ENCODE measurements at places on chromosomes 11 and 22.

- no peak for DNase-seq
Measured at GRCh38 chr11:65381716-65382032, 772 bp downstream of the SLC25A45 start.

GRCh38 chr11:60701469-60701818, 2.0 kb downstream of the MS4A8 start:
- DNase-seq: no peak

DNA sequence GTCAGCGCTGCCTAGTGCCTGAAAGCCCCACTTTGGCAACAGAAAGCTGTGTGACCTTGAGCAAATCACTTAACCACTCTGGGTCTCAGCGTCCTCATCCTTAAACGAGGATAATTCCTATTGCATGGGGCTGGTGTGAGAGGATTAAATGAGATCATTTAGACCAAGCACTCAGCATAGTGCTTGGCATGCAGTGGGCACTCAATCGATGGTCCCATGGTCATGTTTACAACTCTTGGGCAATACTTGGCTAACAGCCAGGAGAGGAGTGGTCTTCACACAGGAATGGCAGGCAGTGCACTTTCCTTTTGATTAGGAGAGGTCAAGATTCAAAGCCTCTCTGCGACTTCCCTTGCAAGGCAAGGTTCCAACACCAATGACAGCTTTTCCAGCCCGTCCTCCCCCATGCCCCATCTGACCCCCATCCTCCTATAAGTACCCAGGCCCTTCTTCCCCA, 14.1 kb downstream of the TNKS1BP1 start:
- DNase-seq: peak; percentile 66

DNA sequence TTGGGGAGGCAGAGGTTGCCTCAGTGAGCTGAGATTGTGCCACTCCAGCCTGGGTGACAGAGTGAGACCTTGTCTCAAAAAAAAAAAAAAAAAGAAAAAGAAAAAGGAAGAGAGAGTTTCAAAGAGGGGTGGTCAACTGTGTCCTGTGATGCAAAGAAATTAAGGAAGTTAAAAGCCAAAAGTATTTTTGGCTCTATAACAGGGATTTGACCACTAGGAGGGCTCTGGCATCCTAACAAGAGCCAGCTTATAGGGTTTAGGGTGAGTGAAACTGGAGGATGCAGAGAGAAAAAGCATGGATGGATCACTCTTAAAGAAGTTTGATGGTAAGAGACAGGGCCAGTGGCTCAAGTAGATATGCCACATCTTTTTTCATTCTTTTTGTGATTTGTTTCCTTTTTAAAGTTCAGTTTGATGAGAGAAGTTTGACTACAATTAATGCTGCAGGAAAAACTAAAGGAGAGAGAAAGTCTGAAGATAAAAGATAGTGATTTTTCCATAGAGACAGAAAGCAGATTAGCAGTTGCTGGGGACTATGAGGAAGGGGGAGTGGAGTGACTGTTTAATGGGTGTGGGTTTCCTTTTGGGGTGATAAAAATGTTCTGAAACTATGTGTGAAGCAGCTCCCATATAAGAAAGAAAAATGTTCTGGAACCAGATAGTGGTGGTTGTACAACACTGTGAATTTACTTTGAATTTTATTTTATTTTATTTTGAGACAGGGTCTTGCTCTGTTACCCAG, 11.1 kb upstream of the MICAL2 start:
- DNase-seq: no peak
